RPMI7951 (cell line): ENCODE measurements at places on chromosomes 12 and 14. TPM values are rescaled to one million over a fixed set of nuclear protein-coding genes. Genes with fewer than 3 reads are reported as not detected.

B4GALNT1 gene
- 11.9 and 14.4 TPM in 2 replicates for total RNA-seq

HOXC10 gene
- 4.0 and 5.1 TPM in 2 replicates for total RNA-seq

ARMH4 gene
- total RNA-seq = 1.3 and 1.8 TPM in 2 replicates

LPCAT3 gene
- 14.8 and 15.5 TPM in 2 replicates for total RNA-seq

SIX4 gene
- 4.1 and 4.5 TPM in 2 replicates for total RNA-seq

DNA sequence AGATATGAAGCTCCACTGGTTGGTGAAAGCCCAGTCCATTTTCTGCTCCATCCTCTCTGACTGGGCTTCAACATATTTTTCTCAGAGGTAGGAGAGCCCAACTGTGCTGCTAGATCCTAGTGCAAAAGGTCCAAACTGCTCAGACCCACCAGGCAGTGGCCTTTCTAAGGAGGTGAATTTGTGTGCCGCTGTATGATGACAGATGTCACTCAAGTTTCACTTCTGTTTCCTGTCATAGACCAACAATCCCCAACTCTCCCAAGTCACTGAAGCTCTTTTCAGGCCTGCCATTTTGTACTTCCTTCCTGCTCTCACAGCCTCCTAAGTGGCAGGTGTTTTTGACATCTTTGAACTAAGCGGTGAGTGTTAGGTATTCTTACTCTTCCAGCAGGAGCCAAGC lies 16.4 kb upstream of the RNASE4 start:
- no peak for DNase-seq

DNA sequence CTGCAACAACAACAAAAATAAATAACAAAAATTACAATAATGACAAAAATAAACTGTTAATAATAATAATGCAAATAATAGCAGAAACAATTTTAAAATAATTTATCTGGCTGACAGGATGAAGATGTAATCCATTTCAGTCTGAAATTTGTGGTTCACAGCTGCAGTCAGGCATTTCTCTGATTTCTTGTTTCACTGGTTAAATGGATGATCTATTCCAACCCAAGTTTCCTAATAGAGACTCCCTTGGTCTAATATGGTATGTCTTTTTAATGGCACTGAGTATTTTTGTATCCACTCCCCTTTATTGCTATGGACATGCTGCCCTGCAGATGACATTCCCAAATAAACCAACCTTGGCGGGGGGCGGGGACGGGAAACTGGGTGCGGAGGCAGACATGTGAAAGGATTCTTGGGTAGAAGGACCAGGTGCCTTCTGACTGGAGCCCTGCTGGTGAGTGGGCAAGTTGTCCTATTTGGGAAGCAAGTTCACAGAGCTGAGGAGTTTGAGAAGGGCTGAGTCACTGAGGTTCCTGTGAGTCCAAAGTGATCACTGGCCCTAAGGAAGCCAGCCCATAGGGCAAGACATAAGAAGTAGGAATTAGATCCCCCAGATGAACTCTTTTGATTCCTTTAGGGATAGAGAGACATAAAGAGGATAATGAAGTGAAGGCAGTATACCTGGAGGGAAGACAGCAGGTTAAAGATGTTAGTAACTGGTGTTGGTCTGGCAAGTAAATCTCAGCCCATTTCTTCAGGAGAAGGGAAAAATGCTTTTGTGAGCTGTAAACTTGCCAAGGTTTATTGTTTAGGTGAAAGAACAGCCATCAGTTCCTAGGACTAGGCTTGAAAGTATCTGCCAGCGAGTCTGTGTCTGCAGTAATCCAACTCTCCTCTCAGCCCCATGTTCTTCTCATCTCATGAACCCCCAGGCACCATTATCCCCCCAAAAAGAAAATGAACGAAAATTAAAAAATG lies 14.5 kb downstream of the FOXG1 start:
- no peak for DNase-seq

- no peak for DNase-seq
Observed at GRCh38 chr12:15823360-15824128, 34.4 kb upstream of the EPS8 start.

- no peak for DNase-seq
Observed at GRCh38 chr12:96780330-96780729, 126.7 kb upstream of the NEDD1 start.

- DNase-seq = peak; percentile 16
Observed at GRCh38 chr12:27434673-27435565, 11.6 kb upstream of the SMCO2 start.

DNA sequence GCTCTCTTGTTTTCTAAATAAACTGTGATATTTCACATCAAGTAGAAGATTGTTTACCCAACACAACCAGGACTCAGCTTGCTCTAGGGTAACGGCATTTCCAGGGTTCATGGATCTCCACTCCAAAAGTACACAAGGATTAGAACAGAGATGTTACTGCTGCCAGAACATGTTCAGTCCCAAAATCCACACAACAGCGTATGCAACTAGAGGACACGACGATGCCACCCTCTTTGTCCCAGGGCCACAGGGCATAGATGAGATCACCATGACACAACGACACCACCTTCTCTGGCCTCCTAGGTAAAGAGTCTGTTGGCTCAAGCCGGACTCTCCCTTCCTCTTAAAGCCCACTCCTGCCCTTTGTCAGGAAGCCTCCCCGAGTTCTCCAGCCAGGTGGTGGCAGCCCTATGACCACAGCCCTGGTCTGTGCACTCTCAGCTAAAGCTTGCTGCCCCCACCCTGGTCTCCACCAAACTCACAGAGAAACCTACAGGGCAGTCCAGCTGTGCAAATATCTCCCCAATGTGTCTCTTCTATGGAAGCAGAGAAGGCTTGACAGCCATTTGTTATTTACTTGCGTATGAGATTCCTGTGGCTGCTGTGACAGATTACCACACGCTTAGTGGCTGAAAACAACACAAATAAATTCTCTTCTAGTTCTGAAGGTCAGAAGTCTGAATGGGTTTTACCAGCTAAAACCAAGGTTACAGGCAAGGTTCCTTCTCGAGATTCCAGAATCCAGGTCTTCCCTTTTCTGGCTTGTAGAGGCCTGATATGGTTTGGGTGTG lies 10.3 kb downstream of the CLMN start:
- DNase-seq = no peak
